ENCODE measurements at places on chromosomes 5 and 9. TPM values are rescaled to one million over a fixed set of nuclear protein-coding genes. Genes with fewer than 3 reads are reported as not detected.

DNA sequence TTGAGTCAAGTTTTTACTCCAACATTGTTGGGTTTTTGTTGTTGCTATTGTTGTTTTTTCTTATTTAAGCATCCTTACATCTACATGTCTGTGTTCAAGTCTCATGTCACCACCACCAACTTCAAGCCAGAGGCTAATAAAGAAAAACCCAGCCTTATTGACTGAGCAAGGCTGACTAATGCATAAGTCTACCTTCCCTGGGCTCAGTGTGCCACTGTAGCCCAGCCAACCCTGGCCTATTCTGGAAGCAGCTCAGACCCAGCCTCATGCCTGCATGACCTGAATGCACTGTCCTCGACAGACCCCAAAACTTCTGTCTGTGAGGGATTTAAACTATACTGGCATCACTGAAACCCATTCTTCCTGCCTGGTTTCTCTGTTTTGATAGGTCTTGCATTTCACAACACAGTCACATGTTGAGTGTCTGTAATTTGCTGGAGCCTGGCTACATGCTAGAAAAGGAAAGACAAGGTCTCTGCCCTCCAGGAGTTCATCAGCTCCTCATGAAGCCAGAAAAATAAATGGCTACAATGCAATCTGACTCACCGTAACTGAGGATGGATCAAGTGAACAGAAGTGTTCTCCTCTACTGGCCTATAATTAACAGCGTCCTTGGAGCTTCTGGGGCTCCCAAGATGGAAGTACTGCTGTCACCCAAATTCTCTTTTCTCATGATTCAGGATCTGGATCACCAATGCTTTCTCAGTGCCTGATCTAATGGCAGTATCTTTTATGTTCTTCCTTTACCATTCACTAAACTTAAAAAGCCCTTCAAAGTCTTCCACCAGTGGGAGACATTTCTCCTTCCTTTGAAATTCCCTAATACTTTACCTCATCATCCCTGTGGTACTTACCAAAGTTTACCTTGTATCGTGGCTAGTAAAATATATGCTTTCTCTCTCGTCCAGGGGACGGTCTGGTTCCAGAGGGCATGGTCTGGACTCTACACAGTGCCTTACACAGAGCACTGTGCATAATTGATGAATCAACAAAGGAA, 103.9 kb upstream of the IFNE start:
- H3K4me1 ChIP-seq: no peaks in the 10 kb centered on the region
- H3K27ac ChIP-seq: no peak overlapping the region
- no peaks in the 10 kb centered on the region for H3K36me3 ChIP-seq
- H3K27me3 ChIP-seq: no peaks in the 10 kb centered on the region

Gene ADAMTSL2
- 1.6 TPM for total RNA-seq

DNA sequence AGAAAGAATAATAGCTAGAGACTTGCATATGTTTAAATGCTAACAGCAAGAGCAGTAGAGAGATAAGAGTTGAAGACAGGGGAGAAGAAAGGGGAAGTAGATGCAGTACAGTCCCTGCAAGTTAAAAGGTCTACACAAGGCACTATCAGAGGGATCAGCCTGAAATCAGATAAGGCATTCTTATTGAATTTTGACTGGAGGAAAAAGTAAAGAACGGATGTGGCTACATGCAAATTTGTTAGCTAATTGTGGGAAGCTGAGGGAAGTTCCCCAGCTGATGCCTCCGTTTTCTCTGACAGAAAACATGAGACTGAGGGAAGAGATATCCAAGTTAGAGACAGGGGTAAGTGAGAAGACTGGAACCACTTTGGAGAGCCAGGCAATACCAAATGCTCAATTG, 12.9 kb upstream of the RHOBTB3 start:
- H3K36me3 ChIP-seq: no peaks in the 10 kb centered on the region
- DNase-seq: no peak
- H3K27ac ChIP-seq: no peak overlapping the region
- no peaks in the 10 kb centered on the region for H3K27me3 ChIP-seq

DNA sequence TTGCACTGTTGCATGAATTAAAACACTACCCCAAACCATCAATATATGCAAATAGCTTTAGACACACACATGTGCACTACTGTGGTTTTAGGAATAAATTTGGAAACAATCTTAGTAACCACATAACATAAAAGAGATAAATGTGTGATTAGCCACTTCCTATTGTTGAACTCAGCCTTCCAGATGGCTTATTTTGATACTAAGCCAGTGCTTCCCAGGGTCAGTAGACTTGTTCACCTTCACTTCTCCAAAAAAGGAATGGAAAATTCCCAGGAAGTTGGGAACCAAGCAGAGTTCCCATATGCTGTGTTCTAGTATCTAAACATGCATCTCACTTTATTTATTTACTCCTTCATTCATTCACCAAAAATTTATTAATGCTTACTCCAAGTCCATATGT, 47.8 kb downstream of the SVEP1 start:
- no peaks in the 10 kb centered on the region for H3K36me3 ChIP-seq
- no peak overlapping the region for H3K4me3 ChIP-seq
- DNase-seq: no peak
- no peaks in the 10 kb centered on the region for H3K27me3 ChIP-seq

DNA sequence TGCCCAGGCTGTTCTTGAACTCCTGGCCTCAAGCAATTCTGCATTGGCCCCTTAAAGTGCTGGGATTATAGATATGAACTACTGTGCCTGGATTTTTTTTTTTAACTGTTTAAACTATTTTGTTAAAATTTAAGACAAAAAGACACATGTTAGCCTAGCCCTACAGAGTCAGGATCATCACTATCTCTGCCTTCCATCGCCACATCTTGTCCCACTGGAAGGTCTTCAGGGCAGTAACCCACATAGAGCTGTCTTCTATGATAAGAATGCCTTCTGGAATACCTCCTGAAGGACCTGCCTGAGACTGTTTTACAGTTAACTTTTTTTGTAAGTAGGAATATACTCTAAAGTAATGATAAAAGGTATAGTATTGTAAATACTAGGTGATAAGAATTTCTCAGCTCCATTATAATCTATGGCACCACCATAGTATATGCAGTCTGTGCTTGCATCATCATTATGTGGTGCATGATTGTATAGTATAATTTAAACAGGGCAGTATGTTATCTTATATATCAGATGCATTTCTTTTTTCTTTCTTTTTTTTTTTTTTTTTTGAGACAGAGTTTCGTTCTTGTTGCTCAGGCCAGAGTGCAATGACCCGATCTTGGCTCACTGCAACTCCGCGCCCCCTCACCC, 52.7 kb downstream of the DENND4C start:
- H3K36me3 ChIP-seq: no peaks in the 10 kb centered on the region
- H3K27ac ChIP-seq: no peak overlapping the region
- DNase-seq: no peak
- H3K27me3 ChIP-seq: no peaks in the 10 kb centered on the region
- peaks cover 8% of the 10 kb centered on the region for H3K4me1 ChIP-seq
- H3K4me3 ChIP-seq: no peak overlapping the region

DNA sequence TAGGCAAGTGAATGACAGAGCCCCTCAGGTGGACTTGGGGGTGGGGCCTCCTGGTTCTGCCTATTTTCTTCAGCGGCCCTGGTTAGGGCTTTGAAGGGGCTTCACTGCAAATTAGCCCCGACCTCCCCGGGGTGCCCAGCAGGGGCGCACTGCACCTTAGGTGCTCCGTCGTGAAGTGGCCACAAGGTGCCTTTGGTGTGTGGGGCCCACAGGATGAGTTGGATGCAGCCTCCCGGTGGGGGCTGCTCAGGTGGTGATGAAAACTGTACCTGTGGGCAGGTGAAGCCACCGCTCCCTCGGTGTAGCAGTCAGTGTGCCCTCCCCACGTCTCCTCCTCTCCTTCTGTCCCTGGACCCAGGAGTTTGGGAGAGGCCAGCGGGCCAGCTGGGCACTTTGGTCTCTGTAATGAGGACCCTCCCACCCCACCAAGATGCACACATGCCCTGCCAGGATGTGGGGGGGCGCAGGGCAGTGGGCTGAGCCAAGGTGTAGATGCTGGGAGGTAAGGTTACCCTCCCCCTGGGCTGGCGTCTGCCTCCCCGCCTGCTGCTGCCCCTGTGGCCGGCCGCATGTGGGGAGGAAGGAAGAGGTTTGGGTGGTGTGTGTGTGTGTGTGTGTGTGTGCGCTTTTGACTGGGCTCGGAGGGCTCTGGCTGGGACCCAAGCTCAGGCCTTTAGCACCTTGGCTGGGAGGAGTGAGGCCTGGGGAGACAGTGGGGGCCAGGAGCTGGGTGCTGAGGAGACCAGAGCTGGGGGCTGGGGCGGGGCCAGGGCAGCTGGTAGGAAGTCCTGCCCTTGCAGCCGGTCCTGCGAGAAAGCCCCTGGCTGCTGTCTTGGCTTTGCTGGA, 55.6 kb downstream of the RXRA start:
- H3K4me1 ChIP-seq: peaks cover 61% of the 10 kb centered on the region
- H3K27me3 ChIP-seq: no peaks in the 10 kb centered on the region
- H3K27ac ChIP-seq: no peak overlapping the region
- DNase-seq: peak; percentile 56
- no peaks in the 10 kb centered on the region for H3K36me3 ChIP-seq

DNA sequence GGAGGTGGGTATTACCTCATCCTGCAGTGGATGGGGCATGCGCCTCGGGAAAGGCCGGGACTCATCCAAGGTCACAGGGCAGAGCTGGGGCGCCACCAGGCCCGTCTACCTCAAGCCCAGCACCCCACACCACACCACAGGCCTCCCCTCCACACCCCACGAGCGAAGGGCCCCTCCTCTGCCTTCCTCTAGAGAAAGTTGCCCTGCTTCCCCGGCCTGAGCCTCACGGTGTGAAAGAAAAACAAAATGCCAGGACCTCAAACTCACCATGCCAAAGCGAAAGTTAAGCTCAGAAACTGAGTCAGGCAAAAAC, 161.1 kb downstream of the COL23A1 start:
- no peak overlapping the region for H3K4me3 ChIP-seq
- H3K27me3 ChIP-seq: no peaks in the 10 kb centered on the region
- H3K36me3 ChIP-seq: no peaks in the 10 kb centered on the region
- DNase-seq: no peak
- H3K4me1 ChIP-seq: no peaks in the 10 kb centered on the region

Measured in ovary (tissue), 10 donors.